HS-5 (cell line): ENCODE measurements at places on chromosomes 7 and 10.

GRCh38 chr7:44470135-44470479, 20.4 kb downstream of the NUDCD3 start:
- no peak for DNase-seq

GRCh38 chr10:47248386-47249090, 51.5 kb upstream of the GDF10 start:
- no peak for DNase-seq

DNA sequence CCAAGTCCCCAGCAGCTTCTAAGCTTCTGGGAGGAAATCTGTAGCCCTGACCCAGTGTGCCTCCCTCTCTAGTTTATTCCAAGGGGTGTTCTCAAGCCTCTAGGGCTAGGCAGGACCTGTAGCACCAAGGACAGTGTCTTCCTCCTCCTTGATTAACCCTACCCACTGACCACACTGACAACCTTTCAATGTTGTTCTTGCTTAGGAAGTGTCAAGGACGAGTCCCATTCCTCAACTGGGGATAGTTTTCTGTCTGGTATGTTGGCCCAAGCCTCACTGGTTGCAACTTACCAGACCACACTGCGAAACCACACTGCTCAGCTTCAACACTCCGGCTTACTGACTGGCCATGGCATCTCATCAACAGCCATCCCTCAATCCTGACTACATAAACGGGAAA, 100.0 kb downstream of the RNF216 start:
- no peak for DNase-seq

- no peak for DNase-seq
These were observed 111.6 kb downstream of the TMEM178B start for GRCh38 chr7:141185369-141185967.

GRCh38 chr10:132524443-132525285, 12.9 kb upstream of the INPP5A start:
- no peak for DNase-seq

- no peak for DNase-seq
These were observed 102.4 kb downstream of the SMURF1 start for GRCh38 chr7:99041526-99041925.

- no peak for DNase-seq
These were observed 12.0 kb upstream of the SLC29A4 start for GRCh38 chr7:5270788-5271187.

DNA sequence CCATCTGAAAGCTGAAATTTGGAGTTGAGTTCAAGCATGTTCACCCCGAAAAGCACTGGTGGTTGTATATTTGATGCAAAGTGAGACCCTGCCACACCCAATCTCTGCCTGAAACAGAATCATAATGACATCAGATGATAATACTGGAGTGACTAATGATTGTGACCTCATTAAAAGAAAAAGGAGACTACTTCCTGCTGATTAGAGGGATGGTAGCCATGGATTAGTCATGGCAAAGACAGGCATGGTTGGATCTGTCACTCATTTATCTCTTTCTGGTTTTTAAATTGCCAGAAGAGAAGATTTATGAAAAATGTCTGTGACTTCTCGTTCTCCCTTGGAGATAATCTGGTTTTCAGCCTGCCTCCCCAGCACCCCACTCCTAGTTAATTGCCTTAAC, 101.2 kb downstream of the BAMBI start:
- no peak for DNase-seq

DNA sequence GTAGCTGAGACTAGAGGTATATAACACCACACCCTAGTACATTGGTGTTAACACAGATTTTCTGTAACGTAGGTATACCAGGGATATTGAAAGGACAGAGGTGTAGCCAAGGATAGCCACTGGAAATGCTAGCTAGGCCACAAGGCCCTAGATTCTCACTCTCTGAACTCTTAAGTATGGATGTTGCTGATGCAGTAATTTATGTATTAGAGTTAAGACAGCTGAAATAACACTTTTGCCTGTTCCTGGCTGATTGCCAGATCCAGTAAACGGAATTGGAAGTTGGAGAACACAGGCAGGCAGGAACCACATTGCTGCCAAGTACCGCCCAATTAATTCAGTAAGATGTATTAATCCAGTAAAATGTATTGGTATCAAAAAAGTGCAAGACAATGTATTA, 1.8 kb downstream of the CALU start:
- DNase-seq = no peak
